Bronchial epithelial cell (primary cell): ENCODE measurements at places on chromosomes 2 and 18. TPM values are rescaled to one million over a fixed set of nuclear protein-coding genes. Genes with fewer than 3 reads are reported as not detected.

TNFAIP6 gene
- total RNA-seq, result 0.13 and 2.6 TPM in 2 replicates

OSGEPL1 gene
- 2.8 and 6.6 TPM in 2 replicates for total RNA-seq

CD8B2 gene
- not detected in 2 replicates for total RNA-seq

ICA1L gene
- 1.6 and 2.3 TPM in 2 replicates for total RNA-seq

FAP gene
- total RNA-seq, result 0.26 and 1.1 TPM in 2 replicates

EFR3B gene
- total RNA-seq, result 0.13 TPM in 1 of 2 replicates, not detected in the other

AMER3 gene
- under 0.01 TPM in 1 of 2 replicates, not detected in the other for total RNA-seq

MALT1 gene
- total RNA-seq, result 62.4 and 64.6 TPM in 2 replicates

GRCh38 chr2:7749895-7750559 lies 832.8 kb downstream of the RNF144A start:
- peak; percentile 55 for DNase-seq

DNA sequence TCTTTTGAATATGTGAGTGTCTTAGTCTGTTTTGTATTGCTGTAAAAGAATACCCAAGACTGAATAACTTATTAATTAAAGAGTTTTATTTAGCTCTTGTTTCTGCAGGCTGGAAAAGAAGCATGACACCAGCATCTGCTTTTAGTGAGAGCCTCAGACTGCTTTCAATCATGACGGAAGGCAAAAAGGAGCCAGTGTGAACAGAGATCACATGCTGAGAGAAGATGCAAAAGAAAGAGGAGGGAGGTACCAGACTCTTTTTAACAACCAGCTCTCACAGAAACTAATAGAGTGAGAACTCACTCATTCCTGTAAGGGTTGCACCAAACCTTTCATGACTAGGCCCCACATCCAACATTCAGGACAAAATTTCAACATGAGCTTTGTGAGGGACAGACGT lies 101.6 kb upstream of the HNMT start:
- DNase-seq, result no peak

- DNase-seq, result no peak
Observed at GRCh38 chr18:44386401-44386800, 294.3 kb upstream of the SETBP1 start.

DNA sequence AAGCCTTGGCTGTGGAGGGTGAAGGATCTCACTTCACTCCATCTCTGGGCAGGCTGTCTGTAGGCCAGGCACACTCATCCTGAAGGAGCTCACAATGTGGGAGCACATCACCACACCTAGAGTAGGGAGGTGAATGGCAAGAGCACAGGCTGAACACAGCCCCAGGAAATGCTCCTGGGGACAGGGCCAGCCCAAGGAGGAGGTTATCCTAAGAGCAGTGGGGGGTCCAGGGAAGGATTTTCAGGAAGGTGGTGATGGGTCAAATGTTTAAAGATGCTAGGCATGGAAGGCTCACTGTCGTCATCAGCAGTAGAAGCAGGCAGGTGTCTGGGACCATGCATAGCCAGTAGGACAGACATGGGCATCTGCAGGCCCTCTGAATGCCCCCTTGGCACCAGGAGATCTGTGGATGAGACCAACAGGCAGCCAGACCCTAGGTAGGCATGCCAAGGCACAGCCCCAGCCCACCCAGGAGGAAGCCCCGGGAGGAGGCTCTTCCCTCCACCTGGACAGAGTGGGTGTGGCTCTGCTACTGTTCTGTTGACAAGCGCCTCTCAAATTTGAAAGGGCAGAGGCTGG lies 91.7 kb upstream of the RAB6C start:
- no peak for DNase-seq

DNA sequence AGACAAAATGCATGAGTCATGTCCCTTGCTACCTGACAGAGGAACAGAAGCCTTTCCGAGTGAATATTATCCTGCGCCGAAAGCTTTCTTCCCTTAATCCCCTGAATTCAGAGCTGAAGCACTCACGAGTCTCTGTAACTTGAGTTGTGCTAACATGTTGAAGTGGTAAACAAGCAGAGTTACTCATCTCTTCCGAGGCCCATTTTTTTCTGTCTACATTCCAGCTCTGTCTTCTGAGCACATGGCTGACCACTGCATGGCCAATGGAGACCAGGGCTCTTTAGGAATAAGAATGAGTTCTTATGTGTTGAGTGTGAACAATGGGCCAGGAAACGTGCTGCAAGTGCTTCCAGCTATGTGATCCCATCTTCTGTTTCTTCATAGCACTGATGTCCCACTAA lies 73.1 kb upstream of the PID1 start:
- peak; percentile 97 for DNase-seq

- DNase-seq, result no peak
Observed at GRCh38 chr18:31646332-31647126, 37.9 kb downstream of the B4GALT6 start.

DNA sequence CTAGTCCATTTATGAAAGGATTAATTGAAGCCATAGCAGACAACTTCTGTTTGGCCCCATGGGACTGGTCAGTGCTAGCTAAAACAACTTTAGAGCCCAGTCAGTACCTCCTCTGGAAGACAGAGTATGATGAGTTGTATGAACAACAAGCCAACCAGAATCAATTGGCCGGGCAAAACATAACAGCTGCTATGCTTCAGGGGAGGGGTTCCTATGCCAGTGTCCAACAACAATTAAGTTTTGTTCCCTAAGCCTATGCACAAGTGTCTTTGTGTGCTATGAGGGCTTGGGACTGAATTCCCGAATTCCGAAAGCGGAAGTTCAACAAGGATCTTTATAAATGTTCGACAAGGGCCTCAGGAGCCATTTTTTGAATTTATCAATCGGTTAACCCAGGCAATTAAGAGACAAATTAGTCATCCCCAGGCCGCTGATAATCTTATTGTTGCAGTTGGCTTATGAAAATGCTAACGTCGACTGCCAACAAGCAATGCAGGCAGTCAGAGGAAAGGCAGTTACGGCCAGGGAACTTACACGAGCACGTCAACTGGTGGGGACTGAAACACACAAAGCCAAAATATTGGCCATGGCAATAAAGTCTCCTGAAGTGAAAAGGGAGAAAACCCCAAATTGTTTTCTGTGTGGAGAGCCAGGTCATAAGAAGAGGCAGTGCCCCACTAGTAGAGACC lies 57.9 kb downstream of the ZNF638 start:
- DNase-seq, result no peak

DNA sequence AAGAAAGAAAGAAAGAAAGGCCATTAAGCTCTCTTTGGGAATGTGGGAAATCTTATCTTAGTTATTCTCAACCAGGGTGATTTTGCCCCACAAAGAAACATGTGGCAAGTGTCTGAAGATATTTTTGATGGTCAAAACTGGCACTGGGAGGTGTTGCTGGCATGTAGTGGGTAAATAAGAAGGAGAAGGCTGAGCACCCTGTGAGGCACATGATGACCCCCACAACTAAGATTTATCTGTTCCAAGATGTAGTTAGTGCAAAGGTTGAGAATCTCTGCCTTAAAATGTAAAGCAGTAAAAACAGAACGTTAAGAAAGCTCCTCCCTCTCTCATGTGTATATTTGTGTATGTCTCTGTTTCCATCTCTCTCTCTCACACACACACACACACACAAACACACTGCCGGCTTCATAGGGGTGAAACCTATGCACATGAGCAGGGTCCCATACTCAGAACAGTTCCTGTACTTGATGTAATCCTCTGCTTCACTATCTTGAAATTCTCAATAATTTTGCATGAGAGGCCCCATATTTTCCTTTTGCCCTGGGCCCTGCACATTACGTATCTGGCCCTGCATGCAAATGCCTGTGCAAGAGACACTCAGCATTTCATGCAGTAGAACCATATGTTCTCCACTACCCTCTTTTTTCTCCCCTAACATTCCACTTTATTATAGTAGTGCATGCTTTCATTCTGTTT lies 94.3 kb downstream of the MREG start:
- DNase-seq, result no peak

- DNase-seq, result peak; percentile 87
Observed at GRCh38 chr2:159891917-159892730, 94.1 kb upstream of the CD302 start.

DNA sequence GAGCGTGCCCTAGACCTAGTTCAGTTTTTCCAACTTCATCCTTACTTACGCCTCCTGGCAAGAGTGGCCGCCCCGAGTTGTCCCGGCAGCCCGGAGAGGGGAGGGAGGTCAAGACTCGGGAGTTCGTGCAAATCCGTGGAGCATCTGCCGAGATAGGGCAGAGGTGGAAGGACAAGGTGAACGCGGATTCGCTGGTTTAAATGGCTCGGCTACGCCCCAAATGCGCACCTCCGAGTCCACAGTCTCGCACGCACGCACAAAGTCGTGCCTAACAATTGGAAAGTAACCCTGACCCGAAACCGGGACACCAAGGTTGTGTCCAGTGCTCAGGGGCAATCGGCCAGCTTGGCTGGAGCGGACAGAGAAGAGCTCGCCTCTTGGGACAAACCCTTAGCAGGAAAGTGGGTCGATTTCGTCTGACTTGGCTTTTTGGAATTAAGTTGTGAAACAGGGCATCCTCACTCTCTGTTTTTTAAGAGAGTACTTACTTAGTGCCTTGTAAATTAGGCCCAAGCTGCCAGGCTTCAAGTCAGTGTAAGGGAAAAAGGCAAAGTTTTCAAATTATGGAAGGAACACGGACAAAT lies 726 bp upstream of the SS18 start:
- no peak for DNase-seq

DNA sequence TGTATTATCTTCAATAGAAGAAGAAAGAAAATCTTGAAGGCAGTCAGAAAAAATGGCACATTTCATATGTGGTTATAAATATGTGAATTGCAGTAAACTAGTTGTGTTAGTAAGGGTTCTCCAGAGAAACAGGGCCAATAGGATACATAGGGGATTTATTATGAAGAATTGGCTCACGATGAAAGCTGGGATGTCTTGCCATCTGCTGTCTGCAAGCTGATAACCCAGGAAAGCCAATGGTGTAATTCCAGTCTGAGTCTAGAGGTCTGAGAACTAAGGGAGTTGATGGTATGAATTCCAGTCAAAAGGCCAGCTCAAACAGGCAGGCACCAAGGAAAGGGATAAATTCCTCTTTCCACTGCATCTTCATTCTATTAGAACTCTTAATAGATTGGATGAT lies 362.4 kb downstream of the KCNJ3 start:
- DNase-seq, result no peak

- no peak for DNase-seq
Observed at GRCh38 chr2:3476321-3476984, 42.9 kb downstream of the ADI1 start.

DNA sequence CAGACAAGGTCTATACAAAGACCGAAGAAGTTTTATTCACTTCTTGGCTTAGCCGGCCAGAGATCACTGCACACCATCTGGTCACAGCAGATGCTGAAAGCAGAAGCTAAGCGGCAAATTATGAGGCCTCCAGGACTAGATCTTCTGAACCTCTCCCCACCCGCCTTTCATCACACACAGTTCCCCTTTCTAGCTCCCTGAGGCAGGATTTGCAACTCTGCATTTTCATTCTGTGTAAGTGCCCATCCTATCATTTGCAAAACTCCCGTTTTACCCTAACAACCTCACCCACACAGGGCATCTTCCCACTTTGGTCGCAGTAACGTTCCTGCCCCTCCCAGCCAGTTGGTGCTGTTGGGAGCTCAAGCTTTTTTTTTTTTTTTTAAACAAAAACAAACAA lies 3.1 kb upstream of the MOB1A start:
- no peak for DNase-seq

GRCh38 chr2:130851624-130852382 lies 15.1 kb downstream of the ARHGEF4 start:
- peak; percentile 26 for DNase-seq

DNA sequence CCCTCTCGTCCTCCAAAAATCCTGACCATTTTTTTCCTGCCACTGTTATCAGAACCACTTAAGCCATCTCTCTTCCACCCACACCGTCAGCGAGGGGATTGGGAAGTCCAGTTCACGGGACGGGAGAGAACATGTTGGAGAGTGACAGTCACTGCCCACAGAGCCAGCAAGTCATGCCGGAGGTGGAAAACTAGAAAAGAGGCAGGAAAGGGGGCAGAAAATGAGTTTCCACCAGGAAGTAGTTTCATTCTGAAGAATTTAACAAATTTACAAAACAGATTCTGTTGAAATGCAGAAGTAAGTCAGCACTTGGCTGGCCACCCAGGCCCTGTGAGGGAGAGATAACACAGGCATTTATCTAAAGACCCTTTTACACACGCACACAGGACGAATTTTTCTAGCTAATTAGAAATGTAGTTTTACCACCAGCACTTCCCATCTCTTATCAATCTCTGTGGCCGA lies 431.3 kb downstream of the TSN start:
- peak; percentile 8 for DNase-seq

- DNase-seq, result no peak
Observed at GRCh38 chr2:63569740-63570139, 18.5 kb downstream of the WDPCP start.

DNA sequence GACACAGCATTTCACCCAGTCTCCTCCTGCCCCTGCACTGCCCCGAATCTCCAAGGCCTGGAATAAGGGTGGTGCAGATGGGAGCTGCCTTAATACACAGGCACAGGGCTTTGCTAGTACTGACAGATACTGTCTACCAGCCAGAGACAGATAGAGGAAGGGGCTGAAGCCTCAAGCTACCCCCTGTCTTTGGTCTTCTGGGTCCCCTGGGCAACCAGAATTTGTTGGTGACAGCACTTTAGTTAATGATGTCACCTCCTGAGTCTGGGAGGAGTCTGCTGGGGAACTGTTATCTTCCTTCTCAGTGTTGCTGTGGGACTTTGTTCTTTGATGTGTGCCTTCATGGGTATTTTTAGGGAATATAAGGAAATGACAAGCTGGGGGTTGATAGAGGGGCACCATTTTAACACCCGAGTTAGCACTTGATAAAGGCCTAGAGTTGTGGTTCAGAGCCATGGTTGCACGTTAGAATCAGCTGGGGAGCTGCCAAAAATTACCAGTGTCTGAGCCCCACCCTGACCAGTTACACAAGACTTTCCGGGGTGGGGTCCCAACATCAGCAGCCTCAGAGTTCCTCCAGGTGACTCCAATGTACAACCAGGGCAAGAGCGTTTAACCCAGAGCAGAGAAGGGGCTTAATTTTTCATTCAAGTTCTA lies 136.8 kb downstream of the SMAD7 start:
- DNase-seq, result peak; percentile 48

DNA sequence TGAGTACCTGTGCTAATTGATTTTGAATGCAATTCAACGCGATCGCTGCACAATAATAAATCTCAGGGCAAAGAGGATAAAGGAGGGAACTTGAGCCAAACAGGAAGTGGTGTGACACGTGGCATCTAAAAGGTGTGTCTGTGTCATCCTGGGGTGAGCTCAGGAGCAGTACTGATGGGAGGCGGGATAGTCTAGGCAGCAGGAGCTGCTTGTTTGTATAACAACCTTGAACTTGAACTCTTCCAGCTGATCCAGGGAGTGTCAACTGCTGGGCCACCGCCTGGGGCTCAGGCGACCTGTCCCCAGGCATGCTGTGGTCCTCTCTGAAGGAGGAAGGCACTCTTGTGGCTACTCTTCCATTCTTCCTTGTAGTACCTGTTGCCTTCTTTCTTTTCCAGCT lies 61.2 kb downstream of the BOD1L2 start:
- DNase-seq, result no peak
